ENCODE measurements at places on chromosomes 7 and 10.

- no peak for DNase-seq
Measured at GRCh38 chr7:139648941-139649425, 125.5 kb downstream of the CLEC2L start.

DNA sequence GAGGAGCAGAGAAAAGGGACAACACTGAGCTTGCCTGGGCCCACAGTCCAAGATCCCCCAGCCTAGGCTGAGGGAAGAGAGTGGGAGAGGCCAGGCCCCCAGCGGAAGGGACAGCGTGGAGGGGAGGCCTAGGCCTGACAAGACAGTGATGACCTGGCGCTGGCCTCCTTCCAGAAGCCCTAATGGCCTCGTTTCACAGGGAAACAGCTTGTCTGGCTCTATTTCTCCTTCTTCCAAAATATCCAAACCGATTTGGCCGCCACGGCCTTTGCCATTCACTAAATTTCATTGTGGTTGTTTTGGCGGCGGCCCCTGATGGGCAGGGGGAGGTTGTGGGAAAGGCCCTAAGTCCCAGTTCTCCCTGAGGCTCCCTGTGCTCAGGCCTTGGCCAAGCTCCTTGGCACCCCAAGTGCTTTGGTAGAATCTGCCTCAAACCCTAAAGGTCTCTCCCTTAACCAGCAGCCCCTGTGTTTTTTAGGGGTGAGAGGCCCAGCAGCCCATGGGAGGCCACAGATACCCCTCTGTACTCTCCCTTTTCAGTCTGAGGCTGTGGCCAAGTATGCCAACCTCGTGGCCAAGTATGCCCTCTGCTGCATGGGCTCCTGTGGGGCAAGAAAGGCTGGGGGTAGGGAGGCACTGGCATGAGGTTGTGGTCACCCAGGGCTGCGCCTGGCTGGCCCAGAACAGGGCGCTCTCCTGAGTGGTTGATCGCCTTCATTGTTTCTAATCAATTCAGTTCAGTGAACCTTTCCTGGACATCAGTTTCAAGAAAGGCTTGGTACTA lies 37.3 kb downstream of the PAX2 start:
- DNase-seq: no peak

DNA sequence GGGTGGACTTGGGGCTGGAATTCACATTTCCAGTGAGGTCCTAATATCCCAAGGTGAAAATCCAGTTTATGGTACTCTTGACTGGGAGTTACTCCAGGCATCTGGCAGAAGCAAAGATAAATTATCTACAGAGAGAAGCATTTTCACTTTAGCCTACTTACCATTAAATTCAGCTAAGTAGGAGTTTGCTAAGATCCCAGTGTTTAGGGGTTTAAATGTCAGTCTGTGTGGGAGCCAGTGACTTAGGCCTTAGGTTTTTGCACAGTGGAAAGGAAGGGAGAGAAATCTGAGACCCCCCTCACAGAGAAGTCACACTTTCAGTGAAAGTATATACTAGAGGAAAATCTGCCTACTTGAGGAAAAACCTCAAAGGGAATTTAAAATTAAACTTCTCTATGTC lies 134.2 kb downstream of the IQUB start:
- DNase-seq: no peak

DNA sequence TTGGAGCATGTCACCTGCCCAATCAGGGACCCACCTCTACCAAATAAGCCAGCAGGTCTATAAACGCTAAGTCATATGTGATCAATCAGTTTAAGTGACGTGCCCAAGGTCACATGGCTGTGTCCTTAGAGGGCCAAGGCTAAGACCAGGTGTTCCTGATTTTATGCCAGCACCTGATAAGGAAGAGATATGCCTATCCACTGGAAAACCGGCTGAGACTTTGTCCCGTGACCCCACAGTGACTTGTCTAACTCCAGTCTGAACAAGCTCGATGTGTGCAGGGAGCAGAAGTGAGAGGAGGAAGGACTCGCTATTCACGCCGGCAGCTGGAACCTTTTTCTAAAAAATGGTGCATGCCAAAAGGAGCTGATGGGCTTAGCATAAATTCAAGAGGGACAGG lies 57.0 kb downstream of the PRKAG2 start:
- no peak for DNase-seq

DNA sequence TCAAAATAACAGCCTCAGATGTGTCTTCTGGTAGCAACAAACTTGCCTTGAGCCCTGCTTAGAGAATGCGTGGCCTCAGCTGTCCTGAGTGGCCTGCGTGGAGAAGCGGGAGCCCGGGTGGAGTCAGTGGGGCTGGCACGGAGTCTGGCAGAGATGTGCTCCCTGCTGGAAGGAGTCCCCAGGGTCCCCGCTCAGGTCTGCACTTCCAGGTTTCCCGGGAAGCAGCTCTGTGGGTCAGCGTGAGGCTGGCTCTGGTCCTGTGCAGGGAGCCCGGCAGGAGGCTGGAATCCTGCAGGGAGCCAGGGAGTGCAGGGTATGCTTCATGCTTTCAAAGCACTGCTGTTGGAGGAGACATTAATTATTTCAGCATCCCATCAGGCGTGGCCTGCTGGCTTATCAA lies 10.1 kb downstream of the CPSF4 start:
- no peak for DNase-seq

DNA sequence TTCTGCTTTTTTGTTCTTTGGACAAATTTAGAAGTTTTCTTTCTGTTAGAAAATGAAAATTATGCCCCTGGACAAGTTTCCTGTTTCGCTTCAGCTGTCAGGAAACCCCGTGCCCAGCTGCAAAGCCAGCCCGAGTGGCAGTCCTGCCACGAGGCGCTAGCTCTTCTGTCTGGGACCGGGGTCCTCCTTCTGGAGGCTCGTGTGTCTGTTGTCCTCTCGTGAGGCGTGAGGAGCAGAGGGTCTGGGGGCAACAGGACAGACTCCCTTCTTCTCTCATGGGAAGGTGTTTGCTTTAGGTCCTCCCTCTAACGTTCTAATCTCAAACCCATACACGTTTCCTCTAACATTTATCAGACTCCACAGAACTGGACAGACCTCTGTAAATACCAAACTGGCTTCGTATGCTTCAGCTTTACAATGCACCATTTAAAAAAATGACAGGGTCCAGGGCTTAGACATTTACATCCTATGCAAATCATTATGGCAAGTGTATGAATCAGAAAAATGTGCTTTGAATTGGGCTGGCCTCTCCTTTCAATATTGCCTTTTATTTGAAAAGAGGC lies 184.5 kb upstream of the SHH start:
- DNase-seq: no peak

DNA sequence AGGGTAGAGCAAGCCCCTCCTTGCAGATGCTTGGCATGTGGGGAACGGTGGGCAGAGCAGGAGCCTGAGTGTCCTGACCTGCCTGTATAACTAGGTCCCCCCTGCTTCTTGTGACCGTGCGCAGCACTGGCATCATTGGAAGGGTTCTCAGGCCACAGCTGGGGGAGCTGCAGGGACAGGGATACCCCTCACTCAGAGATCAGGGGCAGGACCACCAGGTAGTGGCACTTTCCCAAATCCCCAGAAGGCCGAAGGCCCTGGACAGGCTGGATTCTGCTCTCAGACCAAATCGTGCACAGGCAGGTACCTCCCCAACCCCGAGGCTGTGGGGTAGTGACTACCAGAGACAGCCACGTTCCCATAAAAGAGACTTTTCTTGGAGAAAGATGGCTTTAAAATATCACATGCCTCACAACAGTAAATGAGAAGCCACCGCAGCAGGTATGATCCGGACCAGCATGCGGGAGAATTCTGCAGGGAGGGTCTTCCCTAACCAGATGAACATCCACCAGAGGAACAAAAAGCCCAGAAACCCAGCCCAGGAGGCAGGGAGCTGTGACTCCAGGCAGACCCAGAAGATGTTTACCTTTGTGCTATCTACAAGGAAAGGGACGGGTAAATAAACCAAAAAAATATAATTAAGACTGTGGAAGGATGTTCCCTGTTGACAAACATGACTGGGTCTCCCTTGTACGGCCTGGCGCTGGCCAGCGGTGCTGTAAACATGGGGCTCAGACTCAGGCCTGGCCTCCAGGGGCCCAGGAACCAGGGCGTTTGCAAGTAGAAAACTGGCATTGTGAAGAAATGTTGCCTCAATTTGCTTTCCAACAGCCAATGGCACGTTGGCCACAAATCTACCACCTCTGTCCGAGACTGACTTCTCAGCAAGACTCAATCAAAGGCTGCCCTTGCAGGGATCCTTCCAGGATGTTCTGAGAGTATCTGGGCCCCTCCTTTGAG lies 180.0 kb downstream of the TNS3 start:
- no peak for DNase-seq

DNA sequence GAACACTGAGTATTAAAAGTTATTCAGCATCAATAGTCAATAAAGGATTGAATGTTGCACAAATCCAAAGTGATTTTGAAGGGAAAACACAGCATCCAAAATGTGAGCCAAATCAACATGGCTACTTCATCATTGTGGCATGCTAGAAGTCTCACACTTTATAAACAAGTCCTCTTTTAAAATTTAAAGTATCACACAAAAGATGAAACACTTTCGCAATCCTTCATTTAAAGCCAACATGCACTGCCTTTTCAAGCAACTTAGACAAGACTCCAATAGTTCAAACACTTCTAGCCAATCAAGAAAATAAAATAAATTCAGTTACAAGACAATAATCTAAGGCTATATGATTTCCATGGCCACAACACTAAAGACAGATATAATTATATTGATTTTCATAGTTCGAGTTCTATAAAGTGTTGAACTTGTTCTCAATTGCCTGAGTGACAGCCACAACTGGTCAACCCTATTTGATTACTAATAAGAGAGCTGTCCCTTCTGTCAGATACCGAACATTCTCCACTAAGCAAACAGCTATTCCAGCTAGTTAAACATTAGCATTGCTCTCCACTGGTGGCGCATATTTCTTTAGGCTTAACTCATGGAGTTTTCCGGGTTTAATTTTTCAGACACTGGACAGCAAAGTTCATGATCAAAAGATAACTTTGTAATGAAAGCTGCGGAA lies 8.3 kb downstream of the EBF3 start:
- no peak for DNase-seq

GRCh38 chr10:118903251-118903650 lies 126.3 kb upstream of the NANOS1 start:
- DNase-seq: no peak

DNA sequence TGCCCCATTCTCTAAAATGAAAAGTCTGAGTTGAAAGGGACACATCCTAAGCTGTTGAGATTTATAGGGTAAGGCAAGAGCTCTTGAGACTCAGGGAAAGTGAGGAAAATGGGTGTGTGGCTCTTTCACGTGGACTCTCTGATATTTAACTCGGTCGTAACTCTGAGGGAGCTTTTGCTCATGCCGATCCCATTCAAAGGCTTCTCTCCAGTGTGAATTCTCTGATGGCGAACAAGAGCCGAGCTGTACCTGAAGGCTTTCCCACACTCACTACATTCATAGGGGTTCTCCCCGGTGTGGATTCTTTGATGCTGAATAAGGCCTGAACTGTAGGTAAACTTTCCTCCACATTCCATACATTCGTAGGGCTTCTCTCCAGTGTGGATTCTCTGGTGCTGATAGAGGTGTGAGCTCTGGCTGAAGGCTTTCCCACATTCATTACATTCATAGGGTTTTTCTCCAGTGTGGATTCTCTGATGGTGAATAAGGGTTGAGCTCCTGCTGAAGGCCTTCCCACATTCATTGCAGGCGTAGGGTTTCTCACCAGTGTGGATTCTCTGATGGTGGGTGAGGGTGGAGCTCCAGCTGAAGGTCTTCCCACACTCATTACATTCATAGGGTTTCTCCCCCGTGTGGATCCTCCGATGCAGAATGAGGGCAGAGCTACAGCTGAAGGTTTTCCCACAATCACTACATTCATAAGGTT lies 10.4 kb downstream of the ZNF3 start:
- no peak for DNase-seq

DNA sequence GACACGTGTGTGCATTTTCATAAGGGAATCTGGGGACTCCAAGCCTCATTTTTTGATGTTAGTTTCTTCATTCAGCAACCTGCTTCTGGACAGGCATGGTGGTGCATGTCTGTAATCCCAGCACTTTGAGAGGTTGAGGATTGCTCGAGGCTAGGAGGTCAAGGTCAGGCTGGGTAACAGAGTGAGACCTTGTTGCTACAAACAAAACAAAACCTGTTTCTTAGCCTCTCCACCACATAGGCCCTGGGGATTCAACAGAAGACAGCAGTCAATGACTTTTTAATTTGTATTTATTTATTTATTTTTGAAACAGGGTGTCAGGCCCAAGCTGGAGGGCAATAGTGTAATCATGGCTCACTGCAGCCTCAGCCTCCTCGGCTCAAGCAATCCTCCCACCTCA lies 6.9 kb upstream of the CYTH3 start:
- DNase-seq: no peak

- DNase-seq: no peak
Measured at GRCh38 chr10:79941146-79941545, 7.8 kb downstream of the SFTPD start.

DNA sequence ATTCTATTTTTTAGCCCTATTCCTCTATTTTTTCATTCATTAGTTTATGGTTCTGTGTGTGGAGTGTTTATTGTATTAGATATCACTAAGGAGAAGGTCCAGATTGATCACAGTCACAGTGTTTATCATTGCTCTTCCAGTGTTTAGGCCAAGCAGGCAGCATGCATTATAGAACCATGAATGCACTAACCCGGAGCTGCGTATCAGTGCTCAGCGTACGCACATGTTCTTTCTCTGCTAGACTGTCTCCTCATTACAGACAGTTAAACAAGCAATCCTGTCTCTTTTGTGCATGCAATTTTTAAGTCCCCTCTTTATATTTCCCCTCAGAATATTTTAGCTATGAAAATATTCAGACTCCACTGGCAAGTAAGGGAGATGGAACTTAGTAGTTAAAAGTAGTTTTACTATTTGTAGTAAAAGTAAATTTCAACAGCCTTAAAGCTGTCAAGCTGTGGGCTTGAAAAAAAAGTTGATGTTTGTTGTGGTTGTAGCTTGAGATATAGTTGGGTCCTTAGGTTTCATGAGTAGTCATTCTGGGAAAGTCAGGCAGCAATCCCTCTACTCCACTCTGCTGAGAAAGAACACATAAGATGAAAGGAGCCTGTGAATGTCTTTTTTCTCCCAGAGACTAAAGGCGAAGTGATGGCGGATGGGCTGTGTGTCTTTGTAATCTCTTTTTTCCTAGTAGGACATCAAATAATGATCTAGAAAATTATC lies 260.4 kb downstream of the CDK14 start:
- DNase-seq: no peak

DNA sequence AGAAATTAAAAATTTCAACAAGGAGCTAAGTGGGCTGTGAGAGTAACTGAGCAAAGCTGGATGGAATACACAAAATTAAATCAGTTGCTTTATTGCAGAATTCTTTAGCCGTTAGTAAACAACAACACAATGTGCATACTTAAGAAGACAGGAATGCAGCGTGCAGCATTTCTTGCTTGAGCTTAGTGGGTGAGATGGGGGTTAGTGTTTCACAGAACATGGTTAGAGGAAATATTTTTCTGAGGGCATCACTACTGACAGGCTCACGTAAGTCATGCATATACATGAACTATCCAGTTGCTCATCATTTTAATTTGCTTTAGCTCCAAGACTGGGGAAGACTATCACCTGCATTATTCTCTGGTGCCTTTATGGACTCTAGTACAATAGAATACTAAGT lies 80.8 kb downstream of the CD36 start:
- no peak for DNase-seq
